ENCODE measurements at places on chromosomes 4 and X.

- DNase-seq, result no peak
Measured at GRCh38 chr4:123444290-123444731, 47.7 kb downstream of the SPRY1 start.

DNA sequence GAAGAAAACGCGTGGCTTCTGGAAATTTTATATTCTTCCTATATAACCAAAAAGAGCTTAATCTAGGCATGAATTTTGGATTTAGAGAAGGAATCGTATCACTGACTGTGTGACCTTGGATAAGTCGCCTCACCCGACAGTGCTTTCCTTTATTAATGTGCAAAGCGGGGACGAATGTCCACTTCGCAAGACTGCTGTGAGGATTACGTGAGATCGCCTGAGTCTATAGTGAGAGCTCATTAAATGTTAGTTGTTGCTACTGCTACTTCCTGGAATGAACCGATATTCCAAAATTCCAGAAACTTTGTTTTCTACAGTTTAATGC, 448 bp upstream of the TBC1D8B start:
- DNase-seq, result no peak

- DNase-seq, result no peak
Measured at GRCh38 chr4:23839279-23839678, 50.6 kb downstream of the PPARGC1A start.

DNA sequence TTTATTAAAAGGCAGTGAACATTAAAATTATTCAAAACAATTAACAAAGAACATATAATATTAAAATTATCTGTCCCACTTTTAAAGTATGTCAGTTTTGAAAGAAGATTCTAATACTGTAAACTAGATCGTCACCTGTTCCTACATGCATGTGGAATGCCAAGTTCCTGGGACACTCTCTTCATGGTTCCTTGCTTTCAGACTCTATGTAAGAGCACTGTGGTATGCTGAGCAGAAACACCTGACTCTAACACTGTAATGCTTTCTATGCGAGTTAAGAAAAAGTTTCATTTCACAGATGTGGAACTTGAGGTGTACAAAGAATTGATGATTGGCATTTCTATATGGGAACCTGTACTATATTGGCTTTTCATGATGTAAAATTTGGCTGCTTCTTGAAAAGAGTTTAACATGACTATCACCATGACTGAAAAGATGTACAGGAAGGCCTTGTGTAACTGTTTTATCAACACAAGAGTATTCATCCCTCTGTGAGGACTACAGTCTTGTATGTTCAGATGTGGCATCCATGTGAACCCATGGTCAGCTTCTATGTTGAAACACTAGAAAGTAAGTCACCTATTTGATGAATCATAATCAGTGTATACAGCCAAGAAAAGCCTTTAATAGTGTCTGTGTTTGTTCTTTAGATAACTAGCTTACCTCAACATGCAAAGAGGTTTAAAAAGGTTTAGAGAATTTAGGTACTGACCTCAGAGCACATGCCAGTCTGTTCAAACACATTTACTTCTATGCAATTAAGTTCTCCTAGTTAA, 354.5 kb downstream of the ARHGAP24 start:
- DNase-seq, result no peak

GRCh38 chr4:64158648-64159326, 250.5 kb downstream of the TECRL start:
- no peak for DNase-seq

DNA sequence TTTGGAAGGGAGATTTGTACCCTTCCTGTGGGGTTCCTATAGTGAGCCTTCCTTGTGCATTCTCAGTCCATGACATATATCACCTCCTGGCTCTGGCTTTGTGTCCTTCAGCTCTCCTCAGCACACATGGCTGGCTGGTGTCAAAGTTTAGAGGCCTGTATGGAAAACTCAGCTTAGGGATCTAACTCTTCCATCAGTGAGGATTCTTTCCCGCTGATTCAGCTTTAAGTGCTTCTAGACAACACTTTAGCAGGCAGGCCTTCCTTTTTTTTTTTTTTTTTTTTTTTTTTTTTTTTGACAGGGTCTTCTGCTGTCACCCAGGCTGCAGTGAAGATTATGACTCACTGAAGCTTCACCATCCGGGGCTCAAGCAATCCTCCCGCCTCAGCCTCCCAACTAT, 84.2 kb downstream of the NPNT start:
- DNase-seq, result no peak

- DNase-seq, result no peak
Measured at GRCh38 chr4:41918278-41918677, 17.0 kb upstream of the TMEM33 start.

DNA sequence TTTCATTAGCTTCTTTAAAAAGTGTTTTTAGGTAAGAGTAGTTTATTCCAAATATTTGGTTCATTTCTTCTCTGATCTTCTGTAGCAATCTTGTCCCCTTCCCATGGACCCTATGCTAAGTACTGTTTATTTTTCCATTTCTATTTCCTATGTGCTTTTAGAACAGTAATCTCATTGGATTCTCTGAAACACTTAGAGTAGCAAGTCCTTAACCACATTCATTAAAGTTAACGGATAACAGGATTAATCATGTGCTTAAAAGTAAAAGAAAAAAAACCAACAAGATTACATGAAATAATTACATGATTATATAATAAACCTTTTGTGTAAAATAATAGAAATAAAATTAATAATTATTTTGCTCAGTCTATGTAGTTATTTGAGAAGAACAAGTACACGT, 929.7 kb downstream of the C4orf33 start:
- DNase-seq, result no peak

DNA sequence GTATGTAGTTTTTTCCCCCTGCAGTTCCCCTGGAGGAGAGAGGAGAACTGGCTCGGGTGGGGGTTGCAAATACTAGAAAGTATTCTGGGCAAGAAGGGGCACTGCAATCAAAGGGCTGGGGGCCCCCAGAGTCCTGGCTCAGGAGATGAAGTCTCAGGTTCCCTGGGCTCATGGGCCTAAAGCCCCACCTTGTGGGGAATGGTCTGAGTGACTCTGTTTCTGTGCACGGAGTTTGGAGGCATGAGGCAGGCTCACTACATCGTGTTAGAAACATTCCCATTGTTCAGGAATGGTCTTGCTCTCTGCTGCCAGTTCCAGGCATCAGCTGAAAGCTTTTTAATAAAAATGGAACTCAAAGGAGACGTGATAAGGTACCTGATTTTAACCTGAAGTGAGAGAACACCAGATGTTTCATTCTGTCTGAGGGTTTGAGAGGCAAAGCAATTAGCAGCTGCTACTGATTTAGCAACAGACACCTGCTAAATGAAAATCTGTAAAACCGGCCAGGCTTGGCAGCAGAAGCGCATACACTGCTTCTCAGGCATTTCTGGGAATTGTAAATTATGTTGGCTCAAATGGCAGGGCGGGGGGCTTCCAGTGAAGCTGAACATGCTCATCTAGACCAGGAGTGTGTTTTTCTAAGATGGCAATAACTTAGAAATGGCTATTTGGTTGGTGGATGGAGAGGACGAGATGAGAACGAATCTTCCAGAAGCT, 122.7 kb downstream of the TMEM164 start:
- no peak for DNase-seq

DNA sequence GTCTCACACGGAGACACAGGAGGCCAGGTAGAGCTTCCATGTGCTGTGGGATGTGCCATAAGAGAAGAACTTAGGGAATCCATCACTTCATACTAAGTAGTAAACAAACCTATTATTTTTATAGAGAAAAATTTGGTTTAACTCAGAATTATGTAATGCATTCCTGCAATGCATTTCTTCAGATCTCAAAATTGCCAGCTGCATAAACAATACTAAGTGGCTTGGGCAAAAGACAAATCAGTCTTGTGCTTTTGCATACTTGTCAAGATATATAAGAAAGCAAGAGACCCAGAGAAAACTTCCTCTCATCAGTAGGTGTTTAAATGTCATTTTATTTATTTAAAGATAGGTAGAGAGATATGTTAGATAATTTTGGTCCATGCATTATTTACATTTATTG, 382.1 kb upstream of the CTSO start:
- no peak for DNase-seq

- no peak for DNase-seq
Measured at GRCh38 chr4:143085224-143085623, 99.5 kb upstream of the USP38 start.

DNA sequence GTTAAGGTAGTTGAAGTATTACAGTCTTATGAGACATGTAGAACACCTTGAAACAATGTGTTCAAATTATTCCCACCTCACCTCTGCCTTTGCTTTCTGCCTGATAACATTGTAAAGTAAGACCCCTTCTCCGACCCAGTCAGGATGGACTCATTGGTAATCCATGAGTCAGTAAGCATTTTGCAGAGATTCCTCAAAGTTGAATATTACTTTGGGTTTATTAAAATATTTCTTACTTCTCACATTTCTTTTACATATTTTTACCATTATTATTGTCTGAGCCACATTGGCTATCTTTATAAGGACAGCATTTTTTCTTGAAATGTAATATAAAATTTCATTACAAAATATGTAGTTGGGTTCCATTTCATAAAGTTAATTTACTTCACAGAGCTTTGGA, 201.6 kb downstream of the BMPR1B start:
- DNase-seq, result no peak

GRCh38 chr4:106258145-106259045, 57.6 kb downstream of the TBCK start:
- no peak for DNase-seq

DNA sequence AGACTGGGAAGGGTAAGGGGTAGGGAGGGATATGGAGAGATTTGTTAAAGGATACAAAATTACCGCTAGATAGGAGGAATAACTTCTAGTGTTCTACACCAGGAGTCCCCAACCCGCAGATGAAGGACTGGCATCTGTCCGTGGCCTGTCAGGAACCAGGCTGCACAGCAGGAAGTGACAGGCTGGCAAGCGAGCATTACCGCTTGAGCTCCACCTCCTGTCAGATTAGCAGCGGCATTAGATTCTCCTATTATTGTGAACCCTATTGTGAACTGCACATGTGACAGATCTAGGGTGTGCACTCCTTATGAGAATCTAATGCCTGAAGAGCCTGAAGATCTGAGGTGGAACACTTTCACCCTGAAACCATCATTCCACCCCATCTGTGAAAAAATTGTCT, 27.9 kb upstream of the BBS7 start:
- no peak for DNase-seq

GRCh38 chrX:130072345-130072740, 38.0 kb downstream of the ELF4 start:
- DNase-seq, result no peak

- no peak for DNase-seq
Measured at GRCh38 chr4:21835712-21836111, 112.9 kb downstream of the KCNIP4 start.

DNA sequence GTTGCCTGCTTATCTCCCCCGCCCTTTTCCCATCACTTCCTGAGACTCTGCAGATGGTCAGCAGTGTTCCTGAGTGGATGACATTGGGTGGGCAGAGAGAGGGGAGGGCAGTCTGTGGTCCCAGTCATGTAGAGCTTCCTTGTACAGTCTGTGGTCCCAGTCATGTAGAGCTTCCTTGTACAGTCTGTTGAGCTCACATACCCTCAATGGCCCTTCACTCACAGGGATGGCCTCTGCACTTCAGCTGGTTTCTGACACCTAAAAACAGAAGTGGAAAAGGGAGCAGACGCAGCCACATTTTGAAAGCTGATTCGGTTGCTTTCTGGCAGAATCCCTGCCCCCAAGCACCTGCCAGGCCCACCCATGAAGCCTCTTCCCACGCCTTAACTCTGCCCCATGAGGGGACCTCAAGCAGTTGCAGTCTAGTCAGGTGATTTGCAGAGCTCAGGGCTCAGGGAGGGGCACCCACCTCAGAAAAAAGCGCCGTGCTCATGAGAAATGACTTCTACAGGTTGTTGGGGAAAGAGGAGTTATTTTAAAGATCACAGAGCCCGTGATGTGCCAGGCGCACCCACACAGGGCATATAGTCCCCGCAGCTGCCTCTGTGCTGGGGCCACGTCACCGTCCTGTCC, 3.6 kb upstream of the TMEM271 start:
- DNase-seq, result no peak

- no peak for DNase-seq
Measured at GRCh38 chr4:120857312-120857711, 65.2 kb downstream of the PRDM5 start.

GRCh38 chr4:13922459-13922858, 294.9 kb upstream of the BOD1L1 start:
- DNase-seq, result no peak

DNA sequence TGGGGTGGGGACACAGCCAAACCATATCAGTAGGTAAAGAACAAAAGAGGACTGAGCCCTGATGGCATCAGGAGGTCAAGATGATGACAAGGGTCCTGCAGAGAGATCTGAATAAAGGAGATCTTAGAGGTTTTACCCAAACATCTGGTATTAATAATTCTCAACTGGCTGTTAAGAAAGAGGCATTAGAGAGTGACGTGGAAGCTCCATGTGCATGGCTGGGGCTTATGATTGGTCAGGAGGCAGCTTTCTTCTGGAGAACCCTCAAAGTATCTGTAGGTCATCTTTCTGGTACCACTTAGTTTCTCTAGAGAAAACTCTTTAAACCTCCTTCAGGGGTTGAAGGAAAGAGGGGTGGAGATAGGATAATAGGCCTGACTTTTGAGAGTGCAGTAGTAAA, 18.7 kb downstream of the MGST2 start:
- no peak for DNase-seq

DNA sequence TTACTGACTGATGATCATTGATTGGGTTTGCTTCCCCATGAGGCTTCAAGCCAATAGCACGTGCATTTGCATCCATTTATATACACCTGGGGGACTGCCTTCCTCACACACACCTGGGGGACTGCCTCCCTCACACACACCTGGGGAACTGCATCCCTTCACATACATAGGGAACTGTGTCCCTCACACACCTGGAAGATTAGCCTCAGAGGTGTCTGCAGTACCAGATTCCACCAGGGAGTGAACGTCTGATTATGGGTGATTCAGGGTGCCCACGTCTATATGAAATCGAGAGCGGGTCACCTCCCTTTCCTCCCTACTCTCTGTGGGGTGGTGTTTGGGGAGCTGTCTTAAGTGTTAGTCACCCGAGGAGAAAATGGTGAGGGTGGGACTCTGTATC, 16.9 kb downstream of the CD99 start:
- no peak for DNase-seq

DNA sequence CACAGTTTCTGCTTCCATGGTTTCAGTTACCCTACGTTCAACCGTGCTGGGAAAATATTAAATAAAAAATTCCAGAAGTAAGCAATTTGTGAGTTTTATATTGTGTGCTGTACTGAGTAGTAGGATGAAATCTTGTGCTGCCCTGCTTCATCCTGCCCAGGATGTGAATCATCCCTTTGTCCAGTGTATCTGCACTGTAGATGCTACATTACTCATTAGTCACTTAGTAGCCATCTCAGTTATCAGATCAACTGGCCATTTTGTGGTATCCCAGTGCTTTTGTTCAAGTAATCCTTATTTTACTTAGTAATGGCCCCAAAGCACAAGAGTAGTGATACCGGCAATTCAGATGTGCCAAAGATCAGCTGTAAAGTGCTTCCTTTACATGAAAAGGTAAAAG, 97.9 kb downstream of the COX18 start:
- DNase-seq, result no peak

GRCh38 chrX:129787336-129788055, 7.7 kb downstream of the SASH3 start:
- no peak for DNase-seq

- DNase-seq, result no peak
Measured at GRCh38 chr4:110109455-110109854, 89.0 kb downstream of the ELOVL6 start.

Data from cortex of kidney (tissue), 1 donor.